Left kidney (tissue), 8 donors: ENCODE measurements at places on chromosomes 6 and 20. TPM values are rescaled to one million over a fixed set of nuclear protein-coding genes. Genes with fewer than 3 reads are reported as not detected.

DNA sequence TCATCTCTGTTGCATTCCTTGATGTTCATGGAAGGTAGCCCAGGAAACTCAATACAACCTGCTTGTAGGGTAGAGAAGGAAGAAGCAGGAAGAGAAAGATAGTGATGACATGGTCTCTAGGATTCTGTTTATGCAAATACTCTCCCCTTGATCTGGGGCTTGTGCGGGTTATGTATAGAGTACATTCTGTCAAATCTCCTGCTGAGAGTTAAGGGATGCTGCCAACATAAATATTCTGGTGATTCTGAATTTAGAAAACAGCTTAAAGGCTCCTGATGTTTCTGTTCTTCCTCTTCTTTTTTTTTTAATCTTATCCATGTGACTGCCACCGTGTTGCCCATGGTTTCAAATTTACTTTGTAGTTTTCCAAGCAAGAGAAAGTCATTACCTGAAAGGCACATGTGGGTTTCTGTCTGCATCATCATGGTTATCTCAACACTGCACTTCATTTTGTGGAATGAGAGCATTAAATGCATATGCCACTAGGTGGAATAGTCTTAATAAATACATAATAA, 150.6 kb downstream of the RPS12 start:
- DNase-seq = no peak

- DNase-seq = no peak
These were observed 11.7 kb downstream of the SNTA1 start for GRCh38 chr20:33431797-33432381.

DNA sequence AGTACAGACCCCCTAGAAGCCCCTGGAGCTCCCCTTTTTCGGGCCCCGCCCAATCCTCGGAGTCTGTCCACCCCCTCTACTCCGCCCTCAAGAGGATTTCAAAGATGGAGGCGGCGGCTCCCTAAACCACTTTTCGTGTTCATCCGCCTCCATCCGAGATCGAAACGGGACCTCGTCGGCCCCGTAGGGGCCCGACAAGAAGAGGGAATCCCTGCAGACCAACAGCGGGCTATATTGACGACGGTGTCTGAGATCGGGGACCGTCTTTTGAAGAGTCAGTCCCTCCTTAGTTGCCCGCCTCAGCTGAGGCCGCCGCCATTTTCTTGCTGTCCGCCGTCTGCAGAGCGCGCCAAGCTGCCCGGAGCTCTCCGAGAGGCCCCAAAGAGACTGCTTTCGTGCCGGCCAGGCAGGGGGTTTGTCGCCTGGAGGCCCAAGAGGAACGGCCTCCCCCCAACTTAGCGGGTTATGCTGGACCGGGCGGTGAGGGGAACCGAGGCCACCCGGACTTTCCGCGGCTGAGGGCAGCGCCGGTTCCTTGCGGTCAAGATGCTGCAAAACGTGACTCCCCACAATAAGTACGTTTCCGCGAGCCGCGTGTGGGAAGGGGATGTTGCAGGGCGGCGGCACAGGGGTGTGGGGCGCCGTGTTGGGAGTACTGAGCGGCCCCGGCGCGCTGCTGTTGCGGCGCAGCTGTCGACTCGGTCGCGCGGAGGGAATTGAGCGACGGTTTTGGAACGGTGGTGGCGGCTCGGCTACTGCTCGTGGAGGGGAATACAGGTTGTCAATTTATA, 4.2 kb downstream of the BRD2 start:
- DNase-seq = no peak

DNA sequence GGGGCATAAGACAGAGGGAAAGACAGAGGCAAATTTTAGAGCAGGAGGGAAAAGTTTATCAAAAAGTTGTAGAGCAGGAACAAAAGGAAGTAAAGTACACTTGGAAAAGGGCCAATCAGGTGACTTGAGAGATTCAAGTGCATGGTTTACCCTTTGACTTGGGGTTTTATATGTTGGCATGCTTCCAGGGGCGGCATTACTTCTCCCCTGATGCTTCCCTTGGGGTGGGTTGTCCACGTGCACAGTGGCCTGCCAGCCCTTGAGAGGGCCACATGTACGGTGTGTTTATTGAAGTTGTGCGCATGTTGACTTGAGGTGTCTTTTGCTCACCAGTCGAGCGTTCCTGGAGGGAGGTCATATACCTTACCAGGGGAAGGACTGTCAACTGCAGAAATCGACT, 259.5 kb upstream of the JARID2 start:
- DNase-seq = no peak

DNA sequence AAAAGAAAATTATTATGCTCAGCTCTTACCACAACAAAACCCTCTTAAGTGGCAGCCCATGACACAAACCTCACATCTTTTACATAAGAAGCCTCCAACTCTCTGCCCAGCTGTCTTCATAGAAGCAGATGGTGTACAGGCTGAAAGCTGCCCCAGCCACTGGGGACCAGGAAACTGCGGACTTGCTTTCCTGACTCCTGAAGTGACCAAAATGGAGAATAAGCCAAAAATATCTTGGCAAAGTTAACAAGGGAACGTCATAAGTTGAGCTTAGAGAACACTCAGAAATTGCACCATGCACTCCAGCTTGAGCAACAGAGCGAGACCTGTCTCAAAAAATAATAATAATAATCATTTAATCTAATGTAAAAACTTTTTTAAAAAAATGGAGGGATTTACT, 160.3 kb upstream of the CDYL start:
- DNase-seq = no peak

DNA sequence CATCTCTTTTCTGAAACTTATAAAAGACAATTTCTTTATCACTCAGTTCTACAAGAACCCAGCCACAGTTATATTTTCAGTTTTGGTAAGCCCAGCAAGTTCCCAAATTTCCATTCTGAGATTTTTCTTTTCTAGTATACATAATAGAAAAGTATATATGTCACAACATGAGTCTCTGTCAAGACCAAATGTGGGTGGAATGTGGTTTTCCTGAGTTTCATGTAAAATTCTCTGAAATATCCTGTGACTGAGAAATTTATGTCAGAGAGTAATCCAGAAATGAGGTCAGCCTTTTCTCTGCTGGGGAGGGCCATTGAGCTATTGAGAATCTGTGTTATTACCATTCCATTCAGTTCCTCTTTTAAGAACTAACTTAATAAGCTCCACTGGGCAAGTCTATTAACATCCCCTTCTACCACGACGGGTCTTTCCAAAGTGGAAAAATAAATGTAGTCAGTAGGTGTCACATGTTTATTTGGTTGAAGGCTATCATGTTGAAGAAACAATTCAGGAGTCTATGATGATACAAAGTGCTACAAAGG, 100.7 kb upstream of the HMGN3 start:
- DNase-seq = no peak

- no peak for DNase-seq
These were observed 74.1 kb downstream of the HFE start for GRCh38 chr6:26161322-26161721.

GRCh38 chr20:21338291-21338690, 35.2 kb downstream of the XRN2 start:
- no peak for DNase-seq

GRCh38 chr6:57261926-57262325, 39.8 kb upstream of the RAB23 start:
- DNase-seq = no peak

- DNase-seq = no peak
These were observed 8.7 kb upstream of the RPP40 start for GRCh38 chr6:5012519-5012918.

The ZBP1 gene
- not detected for polyA plus RNA-seq

The FNDC11 gene
- 0.81 TPM for polyA plus RNA-seq

The AVP gene
- polyA plus RNA-seq = 0.28 TPM
